ENCODE measurements at places on chromosomes 2 and 18.

DNA sequence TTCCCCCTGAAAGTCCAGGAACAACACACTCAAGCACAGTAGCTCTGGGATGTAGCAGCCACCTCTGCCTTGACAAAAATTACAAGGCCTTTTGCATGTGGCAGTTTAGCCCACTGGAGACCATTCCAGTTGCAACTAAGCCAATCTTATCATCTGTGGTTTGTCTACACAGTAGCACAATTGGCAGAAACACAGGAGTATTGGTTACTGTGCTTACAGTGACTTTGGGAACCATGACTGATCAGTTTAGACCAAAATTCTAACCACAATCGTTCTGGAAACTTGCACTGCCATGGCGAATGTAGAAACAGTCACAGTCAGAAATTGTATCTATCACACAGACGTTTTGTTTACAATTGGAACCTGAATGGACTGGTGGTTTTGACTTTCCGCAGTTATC, 403.7 kb upstream of the MEIS1 start:
- no peak for DNase-seq

- no peak for DNase-seq
Measured at GRCh38 chr2:58055033-58055786, 8.6 kb downstream of the VRK2 start.

DNA sequence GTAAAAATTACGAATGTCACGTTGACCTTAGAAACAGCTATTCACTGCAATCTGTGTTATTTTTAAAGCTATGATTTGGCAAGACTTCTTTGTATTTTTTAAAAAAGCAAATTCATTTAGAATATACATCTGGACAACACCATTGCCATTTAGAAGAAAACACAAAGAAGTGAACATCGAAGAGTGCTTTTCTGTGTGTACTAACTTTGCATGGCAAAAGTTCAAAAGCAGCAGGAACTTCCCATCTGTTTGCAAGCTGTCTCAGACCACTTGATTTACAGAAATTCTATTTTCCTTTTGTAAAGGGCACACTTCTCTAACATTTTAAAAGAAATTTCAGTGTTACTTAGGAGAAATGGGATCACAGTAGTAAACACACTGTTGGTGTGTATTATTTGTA, 145.9 kb downstream of the CALCRL start:
- DNase-seq: no peak

GRCh38 chr2:63837036-63837594, 4.6 kb upstream of the UGP2 start:
- DNase-seq: no peak

- no peak for DNase-seq
Measured at GRCh38 chr2:112021781-112022231, 33.3 kb upstream of the TMEM87B start.

DNA sequence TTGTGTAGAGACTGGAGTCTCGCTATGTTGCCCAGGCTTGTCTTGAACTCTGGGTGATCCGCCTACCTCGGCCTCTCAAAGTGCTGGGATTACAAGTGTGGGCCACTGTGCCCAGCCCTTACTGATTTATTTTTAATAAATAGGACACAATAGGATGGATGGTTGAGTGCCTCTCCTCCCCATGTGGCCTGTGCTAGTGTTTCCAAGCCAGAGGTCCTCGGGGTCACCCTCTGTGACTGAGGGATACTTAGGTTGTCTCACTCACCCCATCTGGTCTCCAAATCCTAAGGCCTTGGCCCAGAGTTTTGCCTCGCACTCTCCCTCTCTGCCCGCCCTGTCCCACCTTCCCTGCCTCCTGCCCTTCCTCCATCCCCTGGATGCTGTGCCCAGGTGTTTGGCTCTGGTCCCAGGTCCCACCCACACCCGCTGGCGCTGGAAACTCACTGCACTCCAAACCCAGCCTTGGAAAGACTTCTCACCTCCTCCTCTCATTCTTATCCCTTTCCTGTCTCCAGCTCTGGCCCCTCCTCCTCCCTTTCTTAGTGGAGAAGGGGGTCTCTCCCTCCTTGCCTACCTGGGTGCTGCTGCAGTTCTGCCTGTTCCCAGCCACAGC, 4.7 kb upstream of the ECEL1 start:
- DNase-seq: no peak

DNA sequence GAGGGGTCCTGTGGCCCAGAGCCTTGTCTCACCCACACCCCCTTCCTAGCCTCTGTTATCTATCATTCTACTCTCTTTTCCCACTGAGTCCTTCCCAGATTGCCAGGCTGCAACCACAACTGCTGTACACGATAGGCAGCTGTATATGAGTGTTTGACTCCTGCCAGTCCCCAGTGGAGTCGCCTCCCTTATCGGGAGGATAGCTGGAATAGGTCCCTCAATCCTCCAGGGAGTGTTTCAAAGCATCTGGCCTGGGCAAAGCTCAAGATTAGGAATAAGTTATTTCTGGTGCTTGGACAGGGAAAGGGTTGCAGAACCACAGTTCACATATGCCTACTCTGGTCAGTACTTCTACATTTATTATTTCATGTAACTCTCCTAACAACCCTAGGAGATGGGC, 4.8 kb downstream of the MSGN1 start:
- no peak for DNase-seq

DNA sequence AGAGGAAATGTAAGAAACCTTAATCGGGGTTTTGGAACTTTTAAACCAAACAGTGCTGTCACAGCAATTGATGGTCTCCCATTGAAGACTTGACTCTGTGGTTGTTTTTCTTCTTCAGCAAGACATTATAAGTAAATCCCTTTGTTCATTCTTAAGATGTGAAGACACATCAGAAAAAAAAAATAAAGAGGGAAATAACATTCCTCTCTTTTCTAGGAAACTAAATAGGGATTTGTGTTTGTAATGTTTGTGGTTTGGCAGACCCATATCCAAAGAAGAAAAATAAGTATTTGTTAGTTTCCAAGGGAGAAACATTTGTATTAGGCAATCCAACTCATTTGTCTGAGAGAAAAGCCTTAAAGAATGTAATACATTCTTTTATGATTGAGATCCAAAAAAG, 359.9 kb downstream of the DSC3 start:
- DNase-seq: no peak

- DNase-seq: no peak
Measured at GRCh38 chr18:27954226-27954625, 222.7 kb downstream of the CDH2 start.

- DNase-seq: no peak
Measured at GRCh38 chr18:2536493-2536892, 34.8 kb downstream of the METTL4 start.

DNA sequence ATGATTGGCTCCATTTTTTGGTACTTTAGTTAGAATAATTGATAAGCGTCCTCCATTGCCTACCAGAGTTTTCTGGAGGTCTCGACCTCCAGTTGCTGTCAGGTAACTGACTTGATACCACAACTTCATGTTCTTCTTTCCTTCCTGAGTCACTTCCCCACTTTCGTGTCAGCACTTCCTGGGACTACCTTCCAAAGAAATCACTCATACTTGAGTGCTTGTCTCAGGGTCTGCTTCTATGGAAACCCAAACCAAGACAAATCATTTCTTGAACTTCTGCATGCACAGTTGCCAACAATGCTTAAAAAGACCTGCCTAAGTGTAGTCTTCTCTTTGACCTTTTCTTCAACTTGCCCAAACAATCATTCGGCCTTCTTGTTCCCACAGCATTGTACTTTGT, 210.3 kb upstream of the ETAA1 start:
- no peak for DNase-seq

DNA sequence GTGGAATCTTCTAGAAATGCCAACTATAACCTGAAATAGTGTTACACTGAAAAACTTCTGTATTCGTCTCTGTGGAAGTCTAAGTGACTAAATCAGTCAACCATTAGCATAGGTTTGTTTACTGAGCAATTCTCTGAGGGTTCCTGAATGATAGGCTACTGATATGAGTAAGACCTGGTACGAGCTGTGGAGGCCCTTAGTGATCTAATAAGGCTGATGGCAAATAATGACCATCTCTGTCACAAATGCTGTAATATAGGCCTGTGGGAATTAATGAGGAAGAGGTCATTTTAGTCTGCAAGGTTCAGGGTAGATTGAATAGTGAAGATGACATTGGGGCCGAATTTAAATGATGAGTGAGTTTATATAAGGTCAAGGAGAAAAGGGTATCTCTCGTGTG, 82.5 kb downstream of the MGAT5 start:
- no peak for DNase-seq

DNA sequence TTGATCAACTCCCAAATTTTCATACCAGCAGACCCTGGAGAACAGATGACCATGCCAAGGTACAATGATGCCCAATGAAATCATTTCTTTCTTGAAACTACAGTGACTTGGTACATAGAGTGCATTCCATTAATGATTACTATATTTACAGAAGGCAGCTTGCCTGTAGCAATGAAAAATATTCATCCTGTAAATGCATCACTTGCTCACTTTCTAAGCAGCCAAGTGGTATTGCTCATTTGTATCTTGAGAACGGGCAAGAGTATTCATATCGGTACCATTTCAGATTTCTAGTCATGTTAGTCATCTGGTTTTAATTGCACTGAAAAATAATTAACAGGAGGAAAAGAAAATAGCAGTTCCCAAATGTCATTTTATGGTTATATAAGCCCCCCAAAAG, 59.6 kb downstream of the VIL1 start:
- DNase-seq: no peak

DNA sequence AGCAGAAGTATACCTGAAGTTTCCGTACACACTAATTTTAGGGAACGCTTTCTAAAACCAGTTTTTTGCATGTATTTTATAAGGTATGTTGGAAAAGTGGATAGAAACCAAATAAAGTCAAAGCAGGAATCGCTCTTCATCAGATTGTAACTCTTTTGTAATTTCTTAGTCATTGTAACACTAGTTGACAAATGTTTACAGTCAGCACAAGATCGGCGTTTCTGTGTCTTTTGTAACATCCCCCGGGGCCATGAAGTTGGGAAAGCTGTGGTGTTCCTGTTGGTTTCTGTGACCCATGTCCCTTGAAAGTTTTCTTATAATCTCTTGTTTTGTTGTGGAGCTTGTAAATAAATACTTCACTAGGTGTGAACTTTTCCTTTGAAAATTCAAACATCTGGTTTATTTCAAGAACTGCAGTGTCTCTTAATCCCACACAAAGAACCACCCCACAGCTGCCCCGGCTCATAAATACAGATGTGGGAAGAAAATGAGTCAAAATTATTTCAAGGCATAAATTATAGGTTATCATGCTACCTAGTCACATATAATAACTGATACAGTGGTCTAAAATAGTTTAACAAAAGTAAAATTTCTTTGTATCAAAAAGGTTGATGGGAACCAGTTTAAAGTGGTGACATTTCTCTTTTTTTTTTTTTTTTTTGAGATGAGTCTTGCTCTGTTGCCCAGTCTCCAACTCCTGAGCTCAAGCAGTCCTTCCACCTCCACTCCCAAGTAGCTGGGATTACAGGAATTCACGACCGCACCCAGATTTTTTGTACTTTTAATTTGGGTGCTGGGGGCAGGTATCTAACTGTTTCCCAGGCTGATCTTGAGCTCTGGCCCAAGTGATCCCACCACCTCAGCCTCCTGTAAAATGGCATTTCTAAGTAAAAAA, 751 bp upstream of the NMI start:
- no peak for DNase-seq

DNA sequence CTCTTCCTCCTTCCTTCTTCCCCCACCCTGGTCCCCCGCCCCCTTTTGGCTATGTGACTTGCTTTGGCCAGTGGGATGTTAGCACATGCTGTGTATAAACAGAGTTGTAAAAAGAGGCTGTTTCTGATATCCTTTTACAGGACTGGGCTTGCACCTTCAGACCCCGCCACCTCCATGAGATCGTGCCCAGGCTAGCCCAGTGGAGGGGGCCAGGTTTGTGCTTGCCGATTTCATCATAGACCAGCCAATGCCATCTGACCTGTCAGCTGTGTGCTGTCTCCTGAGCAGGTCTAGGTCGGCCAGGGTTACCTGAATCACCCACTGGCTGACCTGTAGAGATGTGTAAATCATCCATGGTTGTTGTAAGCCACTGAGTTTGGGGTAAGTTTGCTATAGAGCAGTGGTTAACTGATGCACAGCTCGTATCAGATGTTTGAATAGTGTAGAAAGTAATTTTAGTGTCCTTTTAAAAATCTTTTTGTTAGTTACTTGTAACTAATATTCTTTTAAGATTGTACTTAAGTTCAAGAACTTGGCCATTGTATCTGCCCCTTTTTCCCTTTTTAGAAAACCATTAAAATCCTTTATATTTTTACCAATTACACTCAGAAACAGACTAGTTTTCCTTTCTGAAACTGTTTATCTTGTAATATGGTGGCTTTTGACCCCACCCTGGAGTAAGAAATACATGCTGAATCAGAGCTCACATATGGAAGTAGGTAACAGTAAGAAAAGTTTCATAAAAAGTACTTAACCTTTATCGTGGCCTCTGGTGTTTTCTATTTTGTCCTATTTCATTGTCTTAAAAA, 122.0 kb upstream of the MGAT5 start:
- DNase-seq: no peak

- DNase-seq: no peak
Measured at GRCh38 chr2:28600181-28600580, 104.3 kb downstream of the PLB1 start.

- DNase-seq: no peak
Measured at GRCh38 chr2:11395389-11395788, 51.0 kb upstream of the ROCK2 start.

- no peak for DNase-seq
Measured at GRCh38 chr2:10610213-10610910, 79.4 kb downstream of the NOL10 start.

GRCh38 chr2:181411105-181411849, 45.9 kb upstream of the ITGA4 start:
- peak; percentile 60 for DNase-seq

GRCh38 chr18:3819961-3820360, 370.0 kb downstream of the TGIF1 start:
- DNase-seq: no peak

DNA sequence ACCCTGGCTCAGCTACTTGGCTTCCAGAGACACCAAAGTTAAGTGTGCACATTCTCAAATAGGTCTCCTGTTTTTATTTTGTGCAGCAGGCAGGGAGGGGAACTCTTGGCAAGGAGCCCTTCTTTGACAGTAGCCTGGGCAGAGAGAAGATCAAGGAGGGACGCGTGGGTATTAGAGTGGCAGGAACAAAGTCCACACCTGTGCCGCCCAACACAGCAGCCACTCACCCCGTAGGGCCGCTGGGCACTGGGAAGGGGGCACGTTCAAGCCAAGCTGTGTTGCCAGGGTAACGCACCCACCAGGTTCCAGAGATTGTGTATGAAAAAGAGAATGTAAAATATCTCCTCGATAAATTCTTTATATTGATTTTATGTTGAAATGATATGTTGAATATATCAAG, 229.3 kb upstream of the AGAP1 start:
- no peak for DNase-seq

DNA sequence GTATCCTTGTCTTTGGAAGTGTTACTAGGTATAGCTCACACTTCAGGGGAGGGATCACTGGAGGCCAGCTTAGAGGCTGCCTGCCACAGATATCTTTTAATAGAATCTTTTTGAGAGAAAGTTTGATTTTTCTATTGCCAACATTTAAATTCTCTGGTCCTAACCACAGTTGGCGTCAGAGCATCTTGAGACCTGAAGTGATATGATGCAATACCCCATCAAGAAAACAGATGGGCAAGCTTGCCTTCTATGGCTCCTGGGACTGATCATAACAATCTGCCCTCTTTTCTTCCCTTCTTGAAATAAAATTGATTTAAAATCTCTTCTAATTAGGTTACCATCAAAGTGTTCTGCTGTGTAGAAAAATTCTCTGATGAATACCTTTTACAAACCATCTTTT, 105.5 kb upstream of the ACKR3 start:
- no peak for DNase-seq

- no peak for DNase-seq
Measured at GRCh38 chr2:11408959-11409571, 56.9 kb downstream of the E2F6 start.

GRCh38 chr2:80461505-80462197, 157.1 kb upstream of the LRRTM1 start:
- DNase-seq: no peak

- no peak for DNase-seq
Measured at GRCh38 chr2:189088591-189089205, 90.9 kb downstream of the COL5A2 start.

Measured in NCI-H774 (cell line).